ENCODE measurements at places on chromosomes 2 and 18.

GRCh38 chr2:180695586-180696401, 284.6 kb upstream of the UBE2E3 start:
- DNase-seq = no peak

- no peak for DNase-seq
Observed at GRCh38 chr2:22800412-22800811, 584.6 kb upstream of the KLHL29 start.

DNA sequence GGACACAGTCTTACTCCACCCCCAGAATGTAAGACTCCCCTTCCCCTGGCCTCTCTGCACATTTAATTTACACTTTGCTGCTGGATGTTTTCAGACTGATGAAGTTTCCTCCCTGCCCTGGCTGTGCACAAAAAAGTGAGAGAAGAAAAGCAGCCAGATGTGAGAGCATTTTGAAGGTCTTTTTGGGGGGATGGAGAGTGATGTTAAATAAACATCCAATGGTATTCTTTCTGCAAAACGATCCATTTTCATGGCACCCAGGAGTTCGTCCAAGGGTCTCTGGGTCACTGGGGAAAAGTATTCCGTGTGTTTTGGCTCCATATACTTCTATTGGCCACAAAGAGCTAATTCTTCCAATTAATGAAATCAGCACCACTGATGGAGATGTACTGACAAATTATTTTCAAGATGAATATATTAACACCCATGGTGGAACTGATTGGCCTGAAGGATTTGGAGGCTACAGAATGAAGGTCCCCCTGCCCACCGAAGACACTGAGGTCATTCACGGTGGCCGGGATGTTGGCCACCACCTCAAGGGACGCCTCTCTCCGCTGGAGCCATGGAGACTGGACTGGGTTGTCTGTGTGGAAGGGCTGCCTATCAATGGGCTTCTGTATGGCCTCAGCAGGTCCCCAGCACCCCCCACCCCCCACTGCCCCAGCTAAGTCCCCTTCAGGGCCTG, 107.6 kb upstream of the PKDCC start:
- no peak for DNase-seq

- DNase-seq = no peak
Observed at GRCh38 chr2:30733876-30734520, 73.2 kb downstream of the CAPN13 start.

- no peak for DNase-seq
Observed at GRCh38 chr2:30239308-30239985, 8.1 kb downstream of the LBH start.

GRCh38 chr2:155965415-155966063, 367.0 kb downstream of the NR4A2 start:
- DNase-seq = no peak

- no peak for DNase-seq
Observed at GRCh38 chr2:23425338-23425871, 40.4 kb downstream of the KLHL29 start.

GRCh38 chr2:88226754-88227153, 56.6 kb downstream of the THNSL2 start:
- no peak for DNase-seq

- DNase-seq = no peak
Observed at GRCh38 chr2:24245986-24246776, 71.3 kb downstream of the FAM228A start.

- no peak for DNase-seq
Observed at GRCh38 chr18:22964116-22964515, 31.0 kb downstream of the RBBP8 start.

- DNase-seq = no peak
Observed at GRCh38 chr2:6971502-6971901, 54.3 kb downstream of the RNF144A start.

Measured in GM12864 (cell line).